A549 treated with GW870086 at 1 μM for 4 hours (cell line): ENCODE measurements at places on chromosomes 13 and 19. TPM values are rescaled to one million over a fixed set of nuclear protein-coding genes. Genes with fewer than 3 reads are reported as not detected.

GPX4 gene
- total RNA-seq, result 452 to 503 TPM (median 489 TPM) in 5 replicates

FKRP gene
- 17.6 to 20.8 TPM (median 19.2 TPM) in 5 replicates for total RNA-seq

CEBPA gene
- total RNA-seq, result 6.5 to 11.0 TPM (median 10.2 TPM) in 5 replicates

CEACAM3 gene
- total RNA-seq, result not detected in 5 replicates

FUT2 gene
- total RNA-seq, result not detected in 5 replicates

ZNF737 gene
- total RNA-seq, result 0.08 to 0.16 TPM in 2 of 5 replicates, not detected in the others

ZBTB32 gene
- not detected in 5 replicates for total RNA-seq

CGB1 gene
- 0.21 TPM in 1 of 5 replicates, not detected in the others for total RNA-seq

PNMA8A gene
- total RNA-seq, result 9.3 to 10.4 TPM (median 10.0 TPM) in 5 replicates

VSTM2B gene
- total RNA-seq, result not detected in 5 replicates

ERICH6B gene
- total RNA-seq, result not detected in 5 replicates

EXOSC5 gene
- total RNA-seq, result 82.4 to 100 TPM (median 93.5 TPM) in 5 replicates

MTMR6 gene
- 6.3 to 10.4 TPM (median 9.4 TPM) in 5 replicates for total RNA-seq

PLK5 gene
- not detected in 5 replicates for total RNA-seq

S1PR4 gene
- 0.08 to 0.19 TPM (median 0.15 TPM) in 4 of 5 replicates, not detected in the other for total RNA-seq

APC2 gene
- 1.1 to 2.3 TPM (median 2.0 TPM) in 5 replicates for total RNA-seq

KMT2B gene
- total RNA-seq, result 48.1 to 60.8 TPM (median 55.0 TPM) in 5 replicates

ZNF420 gene
- total RNA-seq, result 5.2 to 5.7 TPM (median 5.4 TPM) in 5 replicates

DMPK gene
- total RNA-seq, result 36.2 to 49.7 TPM (median 47.1 TPM) in 5 replicates

GAS6 gene
- 7.3 to 9.5 TPM (median 8.6 TPM) in 5 replicates for total RNA-seq

SIGLEC14 gene
- total RNA-seq, result 0.12 TPM in 1 of 5 replicates, not detected in the others

ZNF221 gene
- total RNA-seq, result 0.35 to 0.85 TPM (median 0.70 TPM) in 5 replicates

PEX11G gene
- total RNA-seq, result 1.6 to 2.4 TPM (median 2.1 TPM) in 5 replicates

HIF3A gene
- total RNA-seq, result not detected in 5 replicates

MAG gene
- total RNA-seq, result not detected in 5 replicates

GTF3A gene
- total RNA-seq, result 84.9 to 103 TPM (median 99.9 TPM) in 5 replicates

SLAIN1 gene
- 0.34 to 0.82 TPM (median 0.49 TPM) in 5 replicates for total RNA-seq

UBA52 gene
- total RNA-seq, result 1,104 to 1,219 TPM (median 1,137 TPM) in 5 replicates

NLRP11 gene
- total RNA-seq, result 0.03 to 0.07 TPM in 2 of 5 replicates, not detected in the others

ZNF382 gene
- 0.03 to 0.10 TPM (median 0.07 TPM) in 3 of 5 replicates, not detected in the others for total RNA-seq

CRTC1 gene
- 2.5 to 4.1 TPM (median 3.6 TPM) in 5 replicates for total RNA-seq

KLK13 gene
- 0.18 TPM in 1 of 5 replicates, not detected in the others for total RNA-seq

ZNF841 gene
- total RNA-seq, result 1.0 to 3.0 TPM (median 2.2 TPM) in 5 replicates

ZNF20 gene
- total RNA-seq, result 0.23 to 0.25 TPM in 2 of 5 replicates, not detected in the others

TBXA2R gene
- total RNA-seq, result 0.74 to 1.2 TPM (median 0.99 TPM) in 5 replicates

ZNF556 gene
- 0.05 to 0.40 TPM (median 0.06 TPM) in 3 of 5 replicates, not detected in the others for total RNA-seq

ERFL gene
- total RNA-seq, result 0.23 to 0.35 TPM (median 0.29 TPM) in 5 replicates

PRSS57 gene
- total RNA-seq, result not detected in 5 replicates

UBL3 gene
- 6.5 to 9.5 TPM (median 8.7 TPM) in 5 replicates for total RNA-seq

PEG3 gene
- not detected in 5 replicates for total RNA-seq
